ENCODE measurements at places on chromosomes 11 and 22.

- no peak for DNase-seq
Measured at GRCh38 chr22:17239156-17239701, 20.0 kb upstream of the ADA2 start.

- peak; percentile 28 for DNase-seq
Measured at GRCh38 chr22:38298312-38299005, 18.8 kb downstream of the CSNK1E start.

DNA sequence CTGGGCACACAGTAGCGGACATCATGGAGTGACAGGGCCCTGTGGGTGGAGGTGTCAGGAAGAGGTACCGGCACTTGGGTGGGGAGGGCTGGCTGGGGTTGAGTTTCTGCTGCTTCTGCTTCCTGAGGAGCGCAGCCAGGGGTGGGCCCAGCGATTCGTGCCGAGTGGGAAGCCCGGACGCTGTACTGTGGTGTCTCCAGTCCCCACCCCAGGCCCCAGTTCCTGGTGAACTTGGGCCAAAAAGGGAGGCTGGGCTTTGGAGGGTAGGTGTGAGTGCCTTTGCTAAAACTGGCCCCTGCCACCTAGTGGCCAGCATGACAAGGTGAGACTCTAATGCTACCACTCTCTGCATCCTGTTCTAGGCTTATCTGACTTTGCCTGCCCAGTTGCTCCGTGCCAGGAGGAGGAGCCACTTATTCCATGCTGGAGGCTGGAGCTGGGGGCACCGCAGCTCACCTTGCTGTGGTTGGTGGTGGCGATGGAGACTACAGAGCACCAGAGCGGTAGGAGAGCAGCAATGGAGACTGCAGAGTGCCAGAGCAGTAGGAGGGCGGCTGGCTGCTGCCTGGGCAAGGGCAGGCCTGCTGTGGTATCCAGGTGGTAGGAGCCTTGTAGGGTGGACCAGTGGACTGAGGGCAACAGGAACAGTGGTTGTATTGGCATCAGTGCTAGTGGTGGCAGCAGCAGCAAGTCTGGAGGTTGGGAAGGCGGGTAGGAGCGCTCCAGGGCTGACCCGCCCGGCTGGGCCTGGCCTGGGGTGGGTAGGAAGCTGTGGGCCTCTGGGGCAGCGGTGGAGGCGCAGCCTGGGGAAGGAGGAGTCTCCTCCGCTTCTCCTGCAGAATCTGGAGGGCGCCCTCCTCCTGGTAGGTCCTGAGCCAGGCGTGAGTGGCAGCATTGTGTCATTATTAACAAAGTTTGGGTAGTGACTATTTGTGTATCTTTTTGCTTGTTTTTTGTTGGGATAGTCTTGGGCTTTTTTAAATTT is 2.2 kb upstream of the RFPL2 start:
- peak; percentile 59 for DNase-seq

DNA sequence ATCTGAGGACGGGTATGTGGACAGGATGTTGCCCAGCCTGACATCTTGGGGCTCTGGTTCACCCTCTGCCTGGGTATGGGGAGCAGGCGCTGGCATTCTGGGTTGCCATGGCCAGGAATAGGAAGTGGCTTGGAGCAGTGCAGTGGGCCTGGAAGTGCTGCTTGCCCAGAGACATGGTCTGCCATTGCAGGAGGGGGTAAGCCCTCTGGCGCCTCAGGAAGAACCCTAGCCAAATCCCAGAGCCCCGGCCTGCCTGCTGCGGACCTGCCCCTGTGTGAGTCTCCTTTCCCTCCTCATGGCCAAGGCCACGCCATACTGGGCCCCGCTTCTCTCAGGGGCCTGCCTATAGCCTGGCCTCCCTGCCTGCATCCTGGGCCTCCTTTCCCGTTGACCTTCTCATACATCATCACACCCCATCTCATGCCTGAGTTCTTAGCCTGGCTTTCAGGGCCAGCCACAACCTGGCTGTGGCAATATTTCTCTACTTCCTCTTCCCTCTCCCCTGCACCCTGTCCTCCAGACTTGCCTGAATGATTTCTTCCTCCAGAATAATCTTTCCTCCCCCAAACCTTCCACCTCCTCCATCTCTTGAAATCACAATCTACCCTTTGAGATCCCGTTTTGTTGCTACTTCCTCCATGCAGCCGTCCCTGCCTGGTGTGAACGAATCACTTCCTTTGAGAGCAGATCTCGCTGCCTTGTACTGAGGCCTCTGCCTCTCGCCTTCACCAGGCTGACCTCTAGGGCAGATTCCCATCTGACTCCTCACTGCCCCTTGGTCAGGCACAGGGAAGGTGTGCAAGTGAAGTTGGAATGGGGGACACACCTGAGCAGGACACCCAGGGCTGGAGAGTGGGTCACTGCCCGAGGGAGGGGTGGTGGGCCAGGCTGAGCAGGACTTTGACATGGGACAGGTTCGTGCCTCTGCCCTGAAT is 5.2 kb downstream of the CAPN5 start:
- DNase-seq: no peak

DNA sequence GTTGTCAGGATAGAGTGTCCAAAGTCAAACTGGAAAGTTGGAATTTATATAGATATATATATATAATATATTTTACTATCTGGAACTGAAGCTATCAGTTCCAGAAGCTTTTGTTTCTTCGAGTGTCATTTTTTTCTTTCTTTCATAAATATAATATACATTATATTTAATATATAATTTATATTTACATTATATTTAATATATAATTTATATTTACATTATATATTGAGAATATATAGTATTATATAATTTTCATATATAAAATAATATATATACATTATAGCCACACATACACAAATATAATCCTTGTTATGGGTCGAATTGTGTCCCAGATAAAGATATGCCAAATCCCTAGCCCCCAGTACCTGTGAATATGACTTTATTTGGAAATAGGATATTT is 842.3 kb upstream of the LRRC4C start:
- no peak for DNase-seq

GRCh38 chr22:45166932-45167331 is 3.2 kb downstream of the NUP50 start:
- no peak for DNase-seq

- no peak for DNase-seq
Measured at GRCh38 chr11:105226091-105226490, 86.5 kb upstream of the CARD18 start.

DNA sequence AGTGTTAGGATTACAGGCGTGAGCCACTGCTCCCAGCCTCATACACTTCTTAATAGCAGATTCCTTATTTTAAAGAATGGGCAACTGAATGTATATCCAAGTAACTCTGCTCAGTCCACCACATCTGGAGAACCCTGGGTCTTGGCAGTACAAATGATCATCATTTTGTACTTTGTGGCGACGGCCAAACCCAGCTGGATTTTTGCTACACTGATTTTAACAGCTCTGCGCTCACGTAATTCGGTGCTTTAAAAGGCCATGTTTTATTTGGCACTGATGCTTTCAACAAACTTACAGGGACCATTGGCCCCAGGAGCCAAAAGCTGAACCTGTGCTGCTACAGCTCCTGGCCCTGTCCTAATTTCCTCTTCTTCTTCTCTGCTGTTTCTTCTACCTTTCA is 60.8 kb upstream of the PDE3B start:
- DNase-seq: no peak

DNA sequence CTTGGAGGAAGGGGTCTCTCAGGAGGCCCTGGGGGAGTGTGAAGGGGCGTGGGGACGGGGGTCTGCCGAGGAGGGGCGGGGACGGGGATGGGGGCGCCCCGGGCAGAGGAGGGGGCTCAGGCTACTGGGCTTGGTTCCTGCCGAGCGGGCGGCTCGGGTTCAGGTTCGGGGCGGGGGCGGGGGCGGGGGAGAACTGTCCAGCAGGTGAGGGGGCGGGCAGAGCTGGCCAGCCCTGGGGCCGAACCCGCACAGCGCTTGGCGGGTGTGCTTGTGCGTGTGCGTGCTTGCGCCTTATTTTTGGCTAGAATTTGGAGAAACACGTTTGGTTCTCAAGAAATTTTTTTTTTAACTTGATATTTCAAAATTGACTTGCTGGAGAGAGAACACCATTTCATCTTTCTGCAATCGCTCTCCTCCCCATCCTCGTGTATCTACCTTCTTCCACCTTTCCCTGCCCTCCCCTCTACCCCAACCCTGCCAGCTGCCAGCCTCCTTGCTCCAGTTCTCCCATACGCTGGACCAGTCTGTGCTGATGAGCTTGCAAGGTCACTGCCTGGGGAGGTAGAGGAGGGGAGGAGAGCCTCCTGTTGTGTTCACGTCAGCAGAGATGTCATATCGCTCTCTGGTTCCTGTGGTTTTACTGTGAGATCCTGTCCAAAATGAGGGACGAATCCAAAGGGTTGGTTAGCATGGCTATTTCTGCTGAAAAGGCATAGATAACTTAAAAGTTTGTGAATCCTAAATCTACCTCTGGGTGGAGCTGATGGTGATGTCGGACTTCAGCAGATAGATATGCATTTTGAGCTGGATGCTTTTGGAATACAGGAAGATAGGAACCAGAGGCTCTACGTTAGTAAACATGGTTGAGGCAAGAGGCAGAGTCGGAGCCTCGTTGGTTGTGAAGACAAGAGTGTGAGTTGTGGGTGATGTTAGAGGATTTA is 668 bp downstream of the MADD start:
- DNase-seq: peak; percentile 18

Measured in CD4-positive, alpha-beta T cell treated with Interferon alpha-2 for 1 hour (primary cell).